SW480 (cell line): ENCODE measurements at places on chromosomes 16 and 17.

DNA sequence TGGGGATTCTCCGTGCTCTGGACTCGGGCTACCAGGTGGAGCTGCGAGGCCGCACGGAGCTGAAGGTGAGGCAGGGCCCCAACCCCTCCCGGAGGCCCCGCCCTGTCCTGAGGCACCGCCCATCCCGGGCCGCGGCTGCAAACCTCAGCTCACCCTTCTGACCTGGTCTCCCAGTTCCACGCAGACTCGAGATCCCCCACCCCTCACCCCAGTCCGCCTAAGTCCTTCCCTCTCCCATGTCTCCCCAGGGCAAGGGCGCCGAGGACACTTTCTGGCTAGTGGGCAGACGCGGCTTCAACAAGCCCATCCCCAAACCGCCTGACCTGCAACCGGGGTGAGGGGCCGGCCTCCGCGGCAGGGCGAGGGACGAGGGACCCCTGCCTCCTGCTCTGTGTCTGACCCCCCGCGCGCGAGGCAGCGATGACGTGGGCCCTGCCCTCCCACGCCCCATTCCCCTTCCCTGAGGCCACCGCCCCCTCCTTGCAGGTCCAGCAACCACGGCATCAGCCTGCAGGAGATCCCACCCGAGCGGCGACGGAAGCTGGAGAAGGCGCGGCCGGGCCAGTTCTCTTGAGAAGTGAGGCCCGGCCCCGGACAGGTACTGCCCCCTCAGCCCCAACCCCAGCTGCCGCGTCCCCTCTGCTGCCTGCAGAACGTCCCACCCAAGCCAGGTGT, 13.7 kb downstream of the GUCY2D start:
- DNase-seq, result no peak

DNA sequence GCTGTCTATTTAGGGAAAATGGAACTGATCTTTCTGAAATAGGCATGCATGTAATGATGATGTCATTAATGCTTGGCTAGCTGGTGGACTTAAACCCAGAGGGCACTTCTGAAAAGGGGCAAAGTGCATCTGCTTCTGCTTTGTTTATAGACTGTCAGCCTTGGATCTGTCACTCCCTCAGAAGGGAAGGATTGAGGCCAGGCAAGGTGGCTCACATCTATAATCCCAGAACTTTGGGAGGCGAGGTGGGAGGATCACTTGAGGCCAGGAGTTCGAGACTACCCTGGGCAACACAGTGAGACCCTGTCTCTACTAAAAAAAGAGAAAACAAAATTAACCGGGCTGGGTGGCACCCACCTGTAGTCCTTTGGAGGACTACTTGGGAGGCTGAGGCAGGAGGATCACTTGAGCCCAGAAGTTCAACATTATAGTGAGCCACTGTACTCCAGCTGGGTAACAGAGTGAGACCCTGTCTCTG, 185.5 kb downstream of the WWOX start:
- no peak for DNase-seq

- DNase-seq, result no peak
These were observed 103.3 kb downstream of the METRNL start for GRCh38 chr17:83182620-83183101.

DNA sequence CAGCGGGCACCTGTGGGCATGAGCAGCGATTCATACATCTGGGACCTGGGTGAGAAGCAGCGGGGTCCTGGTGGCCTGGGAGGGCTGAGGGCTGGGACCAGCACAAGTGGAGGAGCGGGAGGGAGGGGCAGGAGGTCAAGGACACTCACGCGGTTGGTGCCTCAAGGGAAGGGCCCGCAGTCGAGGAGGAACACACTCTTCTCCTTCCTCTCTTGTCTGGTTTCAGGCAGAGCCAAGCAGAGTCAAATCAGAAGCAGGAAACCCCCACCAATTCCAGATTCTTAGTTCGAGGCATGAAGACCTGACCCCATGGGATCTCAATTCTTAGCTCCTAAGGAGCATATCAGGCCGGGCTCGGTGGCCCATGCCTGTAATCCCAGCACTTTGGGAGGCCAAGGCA, 15.7 kb downstream of the DNAI2 start:
- DNase-seq, result no peak

DNA sequence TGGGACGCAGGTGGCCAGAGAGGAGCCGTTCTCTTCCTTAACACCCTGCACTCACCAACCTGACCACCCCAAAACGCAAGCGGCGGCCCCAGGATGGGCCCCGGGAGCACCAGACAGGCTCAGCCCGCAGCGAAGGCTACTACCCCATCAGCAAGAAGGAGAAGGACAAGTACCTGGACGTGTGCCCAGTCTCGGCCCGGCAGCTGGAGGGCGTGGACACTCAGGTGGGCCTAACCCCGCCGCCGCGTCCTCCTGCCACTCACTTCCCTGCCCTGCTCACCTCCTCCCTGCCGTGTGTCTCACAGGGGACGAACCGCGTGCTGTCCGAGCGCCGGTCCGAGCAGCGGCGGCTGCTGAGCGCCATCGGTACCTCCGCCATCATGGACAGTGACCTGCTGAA, 4.6 kb upstream of the HSD3B7 start:
- no peak for DNase-seq

DNA sequence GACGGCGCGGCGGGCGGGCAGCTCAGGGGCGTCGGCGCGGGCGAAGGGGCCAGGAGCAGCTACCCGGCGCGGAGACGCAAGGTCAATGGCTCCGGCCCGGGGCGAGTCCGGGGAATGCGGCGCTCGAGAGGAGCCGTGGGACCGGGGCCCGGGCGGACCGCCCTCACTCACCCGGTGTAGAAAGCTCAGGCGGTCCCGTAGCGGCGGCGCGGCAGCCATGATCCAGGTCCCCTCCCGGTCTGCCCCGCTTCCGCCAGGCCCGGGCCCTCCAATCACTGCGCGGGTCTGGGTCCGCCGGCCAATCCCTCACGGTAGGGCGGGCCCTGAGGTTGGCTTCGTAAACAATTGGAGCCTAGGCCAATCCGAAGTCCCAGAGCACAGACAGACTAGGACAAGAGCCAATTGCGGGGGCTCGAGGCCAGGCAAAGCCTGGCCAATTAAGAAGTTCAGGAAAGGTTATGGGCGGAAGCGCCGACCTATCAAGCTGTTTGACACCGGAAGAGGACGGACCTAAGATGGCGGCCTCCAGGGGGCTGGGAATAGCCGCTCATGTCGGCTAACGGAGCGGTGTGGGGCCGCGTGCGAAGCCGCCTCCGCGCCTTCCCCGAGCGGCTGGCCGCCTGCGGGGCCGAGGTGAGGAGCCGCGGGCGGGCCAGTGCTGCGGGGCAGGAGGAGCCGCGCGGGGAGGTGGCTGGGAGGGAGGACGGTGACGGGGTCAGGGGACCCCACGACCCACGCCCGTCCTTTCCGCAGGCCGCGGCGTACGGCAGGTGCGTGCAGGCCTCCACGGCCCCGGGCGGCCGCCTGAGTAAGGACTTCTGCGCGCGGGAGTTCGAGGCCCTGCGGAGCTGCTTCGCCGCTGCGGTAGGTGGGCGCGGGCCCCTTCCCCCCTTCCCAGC, at the start of the genes NDUFAF8 and TEPSIN:
NDUFAF8 (plus strand) TSS at position 504 of the 899 bp plus-strand sequence; CDS start at position 550, 46 bp downstream.
TEPSIN (minus strand) TSS at position 241 of the 899 bp plus-strand sequence; CDS start at position 219, 22 bp downstream.
- DNase-seq, result peak; percentile 99

- DNase-seq, result peak; percentile 50
These were observed 674 bp downstream of the ZNF821 start for GRCh38 chr16:71883168-71883848.

DNA sequence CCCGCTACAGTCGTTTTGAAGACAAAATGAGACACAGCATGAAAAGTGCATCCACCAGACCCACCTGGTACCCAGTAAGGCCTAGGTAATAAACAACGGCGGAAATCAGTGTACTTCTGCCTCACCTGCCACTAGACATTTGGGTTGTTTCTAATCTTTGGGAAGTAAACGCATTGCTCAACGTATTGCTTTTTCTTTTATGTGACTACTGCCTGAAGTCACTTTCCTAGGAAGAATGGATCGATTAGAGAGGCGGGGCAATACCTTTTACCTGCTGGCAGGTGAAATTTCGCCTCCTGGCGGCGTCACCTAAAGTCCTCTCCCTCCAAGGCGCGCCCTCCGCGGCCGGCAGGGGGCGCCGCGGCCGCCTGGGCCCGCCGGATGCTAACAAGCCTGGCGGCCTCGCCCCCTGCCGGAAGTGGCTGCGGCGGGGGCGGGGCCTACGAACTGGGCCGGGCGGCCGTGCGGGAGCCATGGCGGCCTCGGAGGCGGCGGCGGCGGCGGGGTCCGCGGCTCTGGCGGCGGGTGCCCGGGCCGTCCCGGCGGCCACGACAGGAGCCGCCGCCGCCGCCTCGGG, at the start of gene ATMIN:
ATMIN (plus strand) TSS at position 445 of the 577 bp plus-strand sequence; CDS start at position 474, 29 bp downstream.
- DNase-seq, result peak; percentile 78

DNA sequence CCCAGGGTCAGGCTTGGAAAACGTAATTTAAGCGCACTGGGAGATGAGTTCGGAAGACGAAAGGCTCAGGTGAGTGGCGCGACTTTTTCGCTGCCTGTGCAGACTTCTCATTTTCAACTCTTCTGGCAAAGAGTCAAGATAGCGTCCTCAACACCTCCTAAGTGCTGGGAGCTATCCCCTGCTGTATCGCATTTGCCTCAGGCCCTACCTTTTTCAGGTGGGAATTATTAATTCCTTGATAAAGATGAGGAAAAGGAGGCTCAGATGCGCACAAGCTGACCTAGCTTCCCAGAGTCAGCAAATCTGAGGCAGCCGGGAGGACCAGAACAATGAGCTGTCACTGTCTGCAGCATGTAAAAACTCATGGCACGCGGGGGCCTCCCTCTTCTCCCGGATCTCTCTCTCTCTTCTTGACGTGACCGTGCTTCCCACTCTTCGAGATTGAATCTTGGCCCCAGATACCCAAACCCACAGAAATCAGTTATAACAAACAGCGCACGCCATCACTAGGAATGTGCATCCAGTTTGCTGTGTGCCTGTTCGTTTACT, 512 bp upstream of the ADAMTS18 start:
- no peak for DNase-seq

- DNase-seq, result no peak
These were observed 224.9 kb downstream of the GSG1L start for GRCh38 chr16:27838536-27839175.

GRCh38 chr16:23691483-23692189, 12.9 kb downstream of the PLK1 start:
- peak; percentile 13 for DNase-seq

DNA sequence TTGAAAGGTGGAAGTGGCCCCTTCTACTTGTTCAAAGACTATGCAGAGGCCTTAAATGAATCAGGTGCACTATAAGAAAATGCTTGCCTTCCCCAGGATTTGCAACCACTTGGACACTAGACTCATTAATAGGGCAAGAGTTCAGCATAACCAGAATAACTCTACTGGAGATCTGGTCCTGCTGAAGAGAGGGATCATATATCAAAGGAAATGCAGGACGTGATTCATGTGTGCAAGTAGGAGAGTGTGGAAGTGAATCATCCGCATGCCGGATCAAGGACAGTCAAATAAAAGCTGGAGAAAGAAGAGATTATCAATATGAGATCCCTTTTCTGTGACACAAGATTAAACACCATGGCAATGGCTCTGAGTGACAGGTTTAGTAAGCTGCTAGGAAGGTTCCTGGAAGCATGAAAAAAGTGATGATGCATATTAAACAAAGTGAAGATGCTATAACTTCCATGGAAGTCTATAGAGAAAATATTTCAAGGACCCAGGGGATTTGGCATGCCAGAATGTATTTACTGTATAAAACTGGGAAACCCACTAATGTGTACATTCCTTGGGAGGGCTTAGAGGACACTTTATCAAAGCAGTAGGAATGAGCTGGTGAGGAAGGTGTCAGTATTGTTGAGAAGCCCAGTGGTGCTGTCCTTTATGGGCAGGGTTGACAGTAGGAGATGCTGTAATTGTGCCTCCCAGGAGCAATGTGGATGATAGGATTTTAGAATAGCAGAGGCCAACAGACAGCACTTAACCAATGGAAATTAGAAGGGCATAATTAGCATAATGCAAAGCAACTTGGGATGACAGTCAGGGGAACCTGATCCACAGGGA, 133.1 kb downstream of the ABCA8 start:
- DNase-seq, result peak; percentile 98

DNA sequence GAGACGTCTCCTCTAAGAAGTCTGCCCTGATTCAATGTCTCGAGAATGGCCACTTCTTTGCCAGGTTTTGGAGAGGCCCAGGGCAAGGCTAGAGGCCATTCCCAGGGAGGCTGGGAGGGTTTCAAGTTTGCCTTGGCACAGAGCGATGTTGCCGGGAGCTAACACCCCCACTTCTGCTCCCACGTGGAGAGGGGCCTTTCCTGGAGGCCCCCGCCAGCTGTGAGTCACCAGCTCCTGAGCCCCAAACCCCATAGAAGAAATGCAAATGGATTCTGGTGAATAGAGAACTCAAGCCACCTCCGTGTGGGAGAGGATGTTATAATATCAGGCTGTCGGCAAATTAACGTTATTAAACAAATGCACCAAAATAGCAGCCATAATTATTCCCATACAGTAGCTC, 62.2 kb downstream of the CACNG5 start:
- no peak for DNase-seq

DNA sequence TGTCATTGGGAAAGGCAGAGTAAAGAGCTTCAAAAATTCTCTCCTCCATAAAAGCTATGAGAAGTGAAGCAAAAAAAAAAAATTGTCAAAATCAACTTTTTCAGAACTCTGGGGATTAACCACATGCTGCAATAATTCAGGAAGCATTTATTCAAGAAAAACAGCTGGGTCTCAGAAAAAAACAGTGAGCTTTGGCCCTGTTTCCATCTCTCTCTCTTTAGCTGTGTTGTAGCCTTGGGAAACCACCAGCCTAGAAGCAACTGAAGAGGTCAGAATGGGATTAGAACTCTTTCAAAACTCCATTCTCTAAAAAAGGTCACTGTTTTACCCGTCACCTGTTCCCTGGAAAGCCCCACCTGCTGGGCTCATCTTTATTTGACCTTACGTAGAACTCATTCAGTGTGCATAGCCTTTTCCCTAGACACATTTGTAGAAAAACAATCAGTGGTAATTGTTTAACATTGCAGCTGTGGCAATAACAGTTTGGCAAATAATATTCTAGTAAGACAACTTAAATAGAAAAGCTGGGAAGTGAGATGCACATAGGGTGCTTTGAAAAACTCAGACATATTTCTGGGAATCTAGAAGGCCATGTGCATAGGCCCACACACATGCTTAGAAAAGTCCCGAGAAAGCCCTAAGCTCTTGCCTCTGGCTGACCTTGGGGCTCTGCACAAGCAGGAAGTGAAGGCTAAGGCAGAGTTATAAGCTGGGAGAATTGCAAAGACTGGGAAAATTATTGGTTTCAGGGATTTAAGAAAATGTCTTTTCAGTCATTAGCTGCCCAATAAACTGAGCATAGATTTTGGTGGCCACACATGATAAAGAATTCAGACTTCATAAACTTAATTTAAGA, 18.0 kb downstream of the SLC5A11 start:
- DNase-seq, result no peak

DNA sequence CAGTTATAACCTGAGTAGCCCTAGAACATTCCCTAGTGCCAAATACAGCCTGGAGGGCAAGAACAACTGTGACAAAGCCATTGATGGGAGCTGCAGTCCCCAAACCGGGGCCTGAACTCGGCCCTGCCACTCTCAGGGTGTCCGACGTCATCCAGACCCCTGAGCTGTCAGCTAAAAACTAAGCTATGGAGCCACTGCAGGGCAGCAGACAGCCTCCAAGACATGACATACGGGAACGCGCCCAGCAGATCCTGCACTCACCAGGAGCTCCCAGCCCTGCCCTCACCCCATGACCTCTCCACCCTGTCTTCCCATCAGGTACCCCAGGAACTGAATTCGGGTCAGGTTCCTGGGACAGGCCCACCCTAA, 28.4 kb downstream of the KDM8 start:
- DNase-seq, result no peak
